ENCODE measurements at places on chromosomes 1 and 21.

- peak; percentile 30 for DNase-seq
These were observed 44.5 kb downstream of the PIK3R3 start for GRCh38 chr1:46087891-46088290.

- DNase-seq, result peak; percentile 62
These were observed 69.7 kb upstream of the USP24 start for GRCh38 chr1:55284856-55285255.

GRCh38 chr1:59401581-59401980 is 104.7 kb downstream of the FGGY start:
- peak; percentile 34 for DNase-seq

DNA sequence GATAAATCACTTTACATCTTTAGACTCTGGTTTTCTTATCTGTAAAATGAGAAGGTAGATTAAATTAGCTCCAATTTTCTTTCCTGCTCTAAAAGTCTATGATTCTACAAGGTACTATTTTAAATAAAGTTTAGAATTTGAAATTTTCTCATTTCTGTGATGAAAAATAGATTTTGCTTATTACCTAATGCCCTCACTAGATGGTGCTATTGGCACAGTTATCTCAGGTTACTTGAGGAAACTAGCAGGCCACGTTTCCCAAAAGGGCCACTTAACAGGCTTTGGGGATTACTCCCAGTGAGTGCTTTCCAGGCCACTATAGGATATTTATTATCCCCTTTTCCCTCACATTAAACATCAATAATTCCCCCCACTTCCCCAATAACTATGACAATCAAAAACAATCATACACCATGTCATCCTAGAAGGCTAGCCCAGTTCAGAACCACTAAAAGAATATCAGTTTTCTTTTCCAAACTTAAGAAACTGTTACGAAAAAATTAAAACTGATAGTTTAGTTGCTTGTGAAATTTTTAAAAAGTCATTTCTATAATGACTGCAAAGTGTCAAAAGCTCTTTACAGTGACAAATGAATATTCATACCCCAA is 30.6 kb downstream of the OMA1 start:
- DNase-seq, result peak; percentile 78

- no peak for DNase-seq
These were observed 380.1 kb upstream of the SPAG17 start for GRCh38 chr1:118564961-118565703.

GRCh38 chr21:39115576-39116235 is 67.5 kb downstream of the PSMG1 start:
- peak; percentile 78 for DNase-seq

GRCh38 chr1:33418811-33419210 is 12.1 kb downstream of the PHC2 start:
- DNase-seq, result no peak

DNA sequence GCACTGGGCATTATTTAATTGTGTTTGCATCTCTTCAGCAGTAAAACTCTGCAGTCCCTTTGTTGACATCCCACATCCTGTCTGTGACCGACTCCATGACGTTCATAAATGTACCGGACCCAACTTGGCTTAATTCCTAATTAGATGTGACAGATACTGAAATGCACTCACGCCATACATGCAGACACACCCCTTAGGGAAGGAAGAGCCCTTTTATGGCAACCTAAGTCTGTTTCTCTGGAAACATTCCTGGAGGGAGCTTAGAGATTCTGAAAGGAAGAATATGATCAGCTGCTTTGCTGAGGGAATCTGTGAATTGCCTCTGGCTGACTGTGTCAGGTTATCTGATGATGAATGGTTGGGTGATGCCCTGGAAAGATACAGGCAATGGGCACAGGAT is 33.4 kb downstream of the ADAMTS5 start:
- DNase-seq, result peak; percentile 55
